NCI-H69 (cell line): ENCODE measurements at places on chromosomes 2 and 18.

DNA sequence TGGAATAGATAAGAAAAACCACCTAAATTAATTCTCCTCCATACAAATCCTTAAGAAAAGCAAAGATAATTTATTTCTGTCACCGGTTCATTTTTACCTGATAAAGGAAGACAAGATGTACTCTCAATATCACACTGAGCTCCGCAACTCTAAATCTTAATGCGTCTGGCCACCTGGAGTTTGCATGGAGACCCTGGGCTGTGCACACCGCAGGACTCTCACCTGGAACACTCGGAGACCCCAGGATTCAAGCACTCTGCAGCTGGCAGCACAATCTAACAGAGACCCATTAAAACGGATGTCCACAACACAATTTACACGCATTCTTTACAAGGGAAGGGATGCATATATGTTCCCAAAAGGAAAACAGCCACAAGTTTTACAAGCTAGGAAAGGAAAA lies 72.2 kb downstream of the ZNF516 start:
- no peak for DNase-seq

DNA sequence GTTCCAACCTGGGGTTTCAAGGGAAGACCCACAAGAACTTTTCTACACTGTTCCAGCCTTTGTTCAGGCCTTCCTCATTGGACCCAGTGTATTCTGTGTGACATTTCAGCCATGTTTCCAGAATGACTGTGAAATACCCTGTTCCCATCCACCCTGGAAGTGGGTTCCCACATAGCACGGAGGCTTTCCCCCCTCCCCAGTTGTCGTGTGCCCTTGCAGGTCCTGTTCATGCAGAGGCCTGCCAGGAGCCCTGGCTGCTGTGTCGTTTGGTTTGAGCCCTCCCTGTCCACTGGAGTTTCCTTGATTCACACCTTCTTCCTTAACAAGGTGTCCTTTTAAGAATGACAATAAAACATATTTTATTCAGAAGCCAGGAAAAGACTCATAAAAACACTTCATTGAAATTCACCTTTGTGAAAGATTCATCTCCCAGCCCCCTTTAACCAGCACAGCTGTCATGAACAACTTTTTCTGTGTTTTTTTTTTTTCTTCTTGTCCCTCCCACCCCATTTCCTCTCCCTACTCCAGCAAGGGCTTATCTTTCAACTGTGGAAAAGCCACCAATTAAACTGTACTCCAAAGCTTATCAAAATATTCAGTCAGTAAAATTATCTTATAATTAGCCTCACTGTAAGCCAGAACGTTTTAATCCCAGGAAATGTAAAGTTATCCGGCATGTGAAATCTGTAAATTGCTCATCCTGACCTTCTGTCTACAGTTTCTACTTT lies 106.4 kb downstream of the ACOXL start:
- DNase-seq, result no peak

GRCh38 chr2:117323331-117323730 lies 491.2 kb upstream of the DDX18 start:
- DNase-seq, result no peak

DNA sequence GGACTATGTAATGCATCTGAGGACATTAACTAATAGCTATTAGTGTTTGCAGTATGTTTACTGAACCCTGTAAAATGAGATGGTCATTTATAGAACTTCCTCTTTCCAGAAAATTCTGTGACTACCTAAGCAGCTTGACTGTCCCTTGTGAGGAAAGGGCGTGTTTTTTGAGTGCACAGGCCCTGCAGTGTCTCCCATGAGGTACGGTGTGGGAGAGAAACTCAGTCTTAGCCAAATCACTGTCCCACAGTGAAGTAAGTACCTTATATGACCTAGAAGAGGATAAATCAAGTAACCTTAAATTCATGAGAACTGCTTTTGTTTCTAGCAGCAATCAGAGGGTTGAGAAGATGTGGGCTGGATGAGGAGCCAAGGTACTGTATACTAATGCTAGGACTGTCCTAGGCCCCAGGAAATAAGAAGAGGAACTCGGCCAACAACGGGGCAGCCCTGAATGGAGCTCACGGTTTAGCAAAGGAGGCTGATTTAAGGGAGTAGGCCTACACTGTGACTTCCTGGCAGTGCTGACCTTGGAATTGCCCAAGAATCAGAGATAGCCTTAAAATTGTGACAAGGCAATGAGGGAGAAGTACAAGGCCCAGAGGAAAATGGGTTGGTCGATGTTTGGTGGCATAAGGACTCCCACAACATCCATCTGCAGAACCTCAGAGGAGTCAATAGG lies 103.5 kb upstream of the CTAGE1 start:
- no peak for DNase-seq

- no peak for DNase-seq
Measured at GRCh38 chr2:68188831-68189230, 31.1 kb downstream of the PNO1 start.

GRCh38 chr2:42585779-42586178 lies 17.3 kb downstream of the MTA3 start:
- DNase-seq, result no peak

- no peak for DNase-seq
Measured at GRCh38 chr18:54852780-54853675, 24.8 kb downstream of the RAB27B start.

GRCh38 chr2:80429251-80429650 lies 124.7 kb upstream of the LRRTM1 start:
- DNase-seq, result peak; percentile 32

GRCh38 chr2:74174909-74175308 lies 3.8 kb downstream of the MOB1A start:
- DNase-seq, result no peak

DNA sequence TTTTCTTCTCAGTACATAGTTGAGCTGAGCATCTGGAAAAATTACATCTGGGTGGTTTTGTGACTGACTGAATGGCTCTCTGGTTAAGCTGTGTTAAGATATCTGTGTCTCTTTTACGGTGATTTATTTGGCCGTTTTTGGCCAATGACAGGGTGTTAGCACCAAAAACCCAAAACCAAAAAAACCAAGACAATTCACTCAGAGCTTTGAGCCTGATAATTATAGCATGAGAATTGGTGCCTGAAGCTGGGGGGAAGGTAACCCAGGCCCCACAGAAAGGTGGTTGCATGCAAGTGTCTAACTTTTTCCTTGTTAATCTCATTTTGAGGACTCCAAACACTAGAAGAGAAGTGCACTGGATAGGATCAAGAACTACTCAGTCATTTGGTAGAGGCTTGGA lies 4.5 kb downstream of the CD28 start:
- no peak for DNase-seq

GRCh38 chr2:229268626-229269025 lies 2.5 kb downstream of the PID1 start:
- no peak for DNase-seq

DNA sequence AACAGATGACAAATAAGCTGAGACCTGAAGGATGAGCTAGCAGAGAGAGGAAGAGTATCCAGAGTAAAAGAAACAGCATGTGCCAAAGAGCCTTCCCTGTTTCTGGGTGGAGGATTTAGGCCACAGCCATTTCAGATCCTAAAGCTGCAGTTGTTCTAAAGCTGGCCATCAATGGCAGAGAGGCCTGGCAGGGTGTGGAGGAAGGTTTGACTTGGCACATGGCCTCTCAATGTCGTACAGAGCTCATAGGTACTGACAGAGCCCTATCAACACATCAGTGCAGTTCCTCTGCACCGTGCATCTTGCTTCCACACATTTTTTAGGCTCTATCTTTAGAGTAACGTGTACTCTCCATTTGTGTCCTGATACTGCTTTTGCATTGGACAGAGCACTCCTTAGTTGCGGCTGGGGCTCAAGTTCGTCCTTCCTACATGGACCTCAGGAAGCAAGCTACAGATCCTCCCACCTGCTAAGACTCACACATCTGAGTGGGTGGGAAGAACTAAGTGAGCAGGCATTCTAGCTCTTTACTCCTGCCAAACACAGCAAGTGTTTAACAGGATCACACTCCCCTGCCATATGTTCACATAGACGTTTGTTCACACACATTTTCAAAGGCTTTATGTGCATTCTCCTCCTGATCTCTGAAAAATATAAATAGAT lies 3.0 kb upstream of the CHMP3 start:
- DNase-seq, result peak; percentile 21

GRCh38 chr2:129103936-129104878 lies 785.5 kb upstream of the HS6ST1 start:
- DNase-seq, result peak; percentile 56

- DNase-seq, result no peak
Measured at GRCh38 chr2:150885774-150886386, 375.8 kb downstream of the RBM43 start.

DNA sequence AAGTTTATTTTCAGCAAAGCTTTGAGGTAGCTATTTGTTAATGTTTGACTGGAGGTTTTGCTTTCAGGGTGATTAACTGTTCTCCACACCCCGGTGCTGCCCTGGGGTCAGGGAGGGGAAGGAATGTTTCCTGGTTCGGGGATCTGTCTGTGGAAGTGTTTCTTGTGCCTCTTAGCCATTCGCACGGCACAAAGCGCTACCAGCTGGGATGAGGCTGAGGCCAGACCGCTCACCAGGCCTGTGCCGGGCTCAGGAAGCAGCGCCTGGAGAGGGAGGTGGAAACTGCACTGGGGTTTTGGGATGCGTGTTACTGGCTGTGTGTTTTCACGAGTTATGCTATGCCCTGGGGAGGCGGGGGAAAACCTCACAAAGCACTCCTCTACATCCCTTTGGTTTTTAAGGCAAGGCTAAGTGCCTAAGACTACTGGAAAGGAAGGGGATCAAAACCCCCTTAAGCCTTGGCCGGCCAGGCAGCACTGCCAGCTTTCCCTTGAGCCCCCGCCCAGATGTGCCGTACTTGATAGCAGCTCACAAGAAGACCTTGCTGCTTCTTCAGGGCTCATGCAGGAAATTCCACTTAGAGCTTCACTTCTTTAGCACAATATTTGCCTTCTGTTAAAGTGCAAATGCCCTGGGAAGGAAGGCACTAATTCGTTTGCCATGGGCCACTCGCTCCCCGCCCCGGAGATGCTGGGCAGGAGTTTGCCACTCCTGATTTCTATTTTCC lies 65.7 kb upstream of the CNGA3 start:
- DNase-seq, result no peak

DNA sequence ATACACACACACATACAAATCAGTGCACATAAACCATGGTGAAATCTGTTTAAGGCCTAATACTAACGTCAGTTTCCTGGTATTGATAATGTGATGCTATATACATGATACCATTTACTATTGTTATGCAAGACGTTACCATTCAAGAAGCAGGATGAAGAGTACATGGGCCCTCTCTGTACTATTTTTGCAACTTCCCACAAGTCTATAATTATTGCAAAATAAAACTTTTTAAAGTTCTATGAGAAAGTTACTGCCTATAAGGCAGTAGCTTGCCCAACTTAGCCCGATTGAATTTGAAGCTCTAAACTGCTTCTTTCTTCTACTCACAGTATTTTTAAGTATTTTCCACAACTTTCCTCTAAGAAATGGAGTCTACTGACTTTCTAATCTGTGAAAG lies 74.0 kb downstream of the BCL2 start:
- no peak for DNase-seq

- DNase-seq, result no peak
Measured at GRCh38 chr2:119291588-119292167, 68.0 kb downstream of the STEAP3 start.

GRCh38 chr18:9494778-9495331 lies 19.5 kb downstream of the RALBP1 start:
- DNase-seq, result no peak

DNA sequence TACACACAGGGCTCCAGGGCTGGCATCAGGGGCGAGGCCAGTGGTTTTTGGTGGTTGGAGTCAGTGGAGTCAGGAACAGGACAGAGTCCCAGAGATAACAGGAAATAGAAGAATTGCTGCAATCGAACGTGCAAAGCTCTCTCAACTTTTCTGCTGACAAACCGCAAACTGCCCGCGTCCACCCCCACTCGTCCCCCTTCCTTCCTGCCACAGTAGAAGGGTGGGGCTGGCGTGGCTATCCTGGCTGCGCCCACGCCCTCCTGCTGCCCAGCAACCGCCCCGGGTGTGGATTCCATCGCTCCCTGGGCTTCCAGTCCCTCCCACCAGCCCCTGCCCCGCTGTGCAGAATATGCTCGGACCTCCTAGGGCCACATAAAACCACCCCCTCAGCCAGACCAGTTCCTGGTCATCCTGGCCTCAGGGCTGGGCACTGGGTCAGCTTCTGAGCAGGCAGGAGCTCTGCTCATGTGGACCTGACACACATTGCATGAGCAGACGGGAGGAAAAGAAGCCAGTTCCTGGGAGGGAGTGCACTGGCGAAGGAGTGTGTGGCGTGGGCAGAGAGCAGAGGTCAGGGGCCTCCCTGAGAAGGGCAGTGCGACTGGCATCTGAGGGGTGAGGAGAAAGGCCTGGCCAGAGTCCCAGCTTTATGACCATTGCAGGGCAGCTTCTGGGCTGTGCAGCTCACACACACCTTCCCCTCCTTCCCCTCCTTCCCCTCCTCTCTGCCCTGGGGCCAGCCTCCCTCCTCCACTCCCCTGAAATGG lies 85.4 kb upstream of the ATG16L1 start:
- peak; percentile 24 for DNase-seq

GRCh38 chr18:63083555-63083954 lies 236.0 kb downstream of the BCL2 start:
- DNase-seq, result no peak

DNA sequence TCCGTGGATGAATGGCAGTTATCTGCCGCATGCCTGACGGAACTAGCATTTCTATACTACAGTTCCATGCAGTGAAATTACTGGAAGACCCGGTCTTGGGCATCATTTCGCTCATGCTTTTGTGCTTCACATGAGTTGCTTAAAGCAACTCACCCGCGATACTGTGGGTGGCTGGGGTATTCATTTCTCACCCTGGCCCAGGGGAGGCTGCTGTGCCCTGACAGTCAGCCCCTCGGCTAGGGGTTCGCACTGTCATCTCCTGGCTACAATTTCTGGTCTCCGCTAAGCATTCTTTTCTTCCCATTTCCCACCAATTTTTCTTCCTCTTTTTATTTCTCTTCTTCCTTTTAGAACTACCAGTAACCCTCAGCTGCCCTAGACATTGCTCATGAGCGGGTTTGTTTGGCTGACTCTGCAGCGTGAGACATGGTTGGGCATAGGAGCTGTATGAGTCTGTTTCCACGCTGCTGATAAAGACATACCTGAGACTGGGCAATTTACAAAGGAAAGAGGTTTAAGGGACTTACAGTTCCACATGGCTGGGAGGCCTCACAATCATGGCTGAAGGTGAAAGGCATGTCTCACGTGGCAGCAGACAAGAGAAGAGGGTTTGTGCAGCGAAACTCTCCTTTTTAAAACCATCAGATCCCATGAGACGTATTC lies 16.5 kb upstream of the CNDP2 start:
- DNase-seq, result no peak

GRCh38 chr18:63022429-63023022 lies 297.0 kb downstream of the BCL2 start:
- DNase-seq, result peak; percentile 33

- DNase-seq, result no peak
Measured at GRCh38 chr2:236563953-236564352, 5.7 kb upstream of the ACKR3 start.

GRCh38 chr2:56713161-56713676 lies 529.4 kb downstream of the CCDC85A start:
- DNase-seq, result peak; percentile 52
